Naive thymus-derived CD4-positive, alpha-beta T cell (primary cell): ENCODE measurements at places on chromosomes 4 and X. TPM values are rescaled to one million over a fixed set of nuclear protein-coding genes. Genes with fewer than 3 reads are reported as not detected.

- no peak for DNase-seq
Observed at GRCh38 chr4:181578911-181579310, 664.3 kb upstream of the TENM3 start.

GRCh38 chr4:1578251-1578773 lies 105.8 kb downstream of the FAM53A start:
- no peak for DNase-seq

DNA sequence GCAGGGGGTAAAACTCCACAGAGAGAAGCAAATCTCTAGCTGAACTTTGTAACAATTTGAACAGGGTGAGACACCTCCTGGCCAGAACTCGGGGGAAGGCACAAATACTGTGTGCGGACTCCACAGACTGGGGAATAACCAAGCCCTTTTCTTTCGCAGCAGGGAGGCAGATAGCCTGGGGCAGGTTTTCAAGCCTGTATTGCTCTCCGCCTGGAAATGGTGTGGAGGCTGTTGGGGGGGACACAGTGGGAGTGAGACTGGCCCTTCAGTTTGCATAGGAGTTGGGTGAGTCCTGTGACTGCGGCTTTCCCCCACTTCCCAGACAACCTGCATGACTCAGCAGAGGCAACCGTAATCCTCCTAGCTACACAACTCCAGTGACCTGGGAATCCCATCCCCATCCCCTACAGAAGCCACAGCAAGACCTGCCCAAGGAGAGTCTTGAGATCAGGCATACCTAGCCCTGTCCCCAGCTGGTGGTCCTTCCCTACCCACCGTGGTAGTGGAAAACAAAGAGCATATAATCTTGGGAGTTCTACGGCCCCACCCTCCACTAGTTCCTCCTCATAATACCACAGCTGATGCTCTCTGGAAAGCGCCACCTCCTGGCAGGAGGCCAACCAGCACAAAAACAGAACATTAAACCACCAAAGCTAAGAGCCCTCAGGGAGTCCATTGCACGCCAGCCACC lies 12.9 kb upstream of the SMPX start:
- no peak for DNase-seq

DNA sequence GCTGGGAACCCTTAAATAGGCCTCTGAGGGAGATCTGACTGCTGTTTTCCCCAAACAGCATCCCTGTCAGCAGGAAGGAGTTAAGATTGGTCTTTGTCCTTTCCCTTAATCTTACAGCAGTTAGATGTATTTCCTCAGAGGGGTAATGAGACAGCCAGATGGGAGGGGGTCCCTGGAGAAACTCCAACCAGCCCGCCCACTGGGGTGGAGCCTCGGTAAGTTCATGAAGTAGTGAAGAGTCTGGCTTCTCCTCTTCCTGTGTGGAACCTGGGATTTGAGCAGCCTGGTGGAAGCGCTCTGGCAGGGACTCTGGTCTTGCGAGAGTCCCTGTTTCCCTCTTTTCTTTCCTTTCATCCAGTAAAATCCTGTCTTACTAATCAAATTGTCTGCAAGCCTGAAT lies 330.0 kb downstream of the TLL1 start:
- no peak for DNase-seq

DNA sequence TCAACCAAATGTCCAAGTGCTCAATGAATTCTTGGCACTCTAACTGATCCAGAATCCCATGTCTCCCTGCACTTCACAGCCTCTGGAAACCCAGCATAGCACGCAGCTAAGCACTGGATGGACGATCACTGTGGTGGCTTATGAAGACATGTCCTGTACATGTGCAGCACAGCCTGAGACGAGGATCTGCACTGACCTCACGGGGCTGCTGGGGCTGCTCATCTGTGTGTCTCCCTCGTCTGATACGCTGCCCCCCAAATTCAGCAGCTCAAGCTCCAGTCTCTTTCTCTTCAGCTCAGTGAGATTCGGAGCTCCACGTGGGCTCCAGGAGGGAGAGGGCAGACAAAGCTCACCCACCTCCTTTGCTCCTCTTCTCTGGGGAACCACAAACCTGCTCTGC lies 126.9 kb downstream of the CPZ start:
- DNase-seq: no peak

- no peak for DNase-seq
Observed at GRCh38 chrX:153797415-153798015, 3.0 kb downstream of the SSR4 start.

DNA sequence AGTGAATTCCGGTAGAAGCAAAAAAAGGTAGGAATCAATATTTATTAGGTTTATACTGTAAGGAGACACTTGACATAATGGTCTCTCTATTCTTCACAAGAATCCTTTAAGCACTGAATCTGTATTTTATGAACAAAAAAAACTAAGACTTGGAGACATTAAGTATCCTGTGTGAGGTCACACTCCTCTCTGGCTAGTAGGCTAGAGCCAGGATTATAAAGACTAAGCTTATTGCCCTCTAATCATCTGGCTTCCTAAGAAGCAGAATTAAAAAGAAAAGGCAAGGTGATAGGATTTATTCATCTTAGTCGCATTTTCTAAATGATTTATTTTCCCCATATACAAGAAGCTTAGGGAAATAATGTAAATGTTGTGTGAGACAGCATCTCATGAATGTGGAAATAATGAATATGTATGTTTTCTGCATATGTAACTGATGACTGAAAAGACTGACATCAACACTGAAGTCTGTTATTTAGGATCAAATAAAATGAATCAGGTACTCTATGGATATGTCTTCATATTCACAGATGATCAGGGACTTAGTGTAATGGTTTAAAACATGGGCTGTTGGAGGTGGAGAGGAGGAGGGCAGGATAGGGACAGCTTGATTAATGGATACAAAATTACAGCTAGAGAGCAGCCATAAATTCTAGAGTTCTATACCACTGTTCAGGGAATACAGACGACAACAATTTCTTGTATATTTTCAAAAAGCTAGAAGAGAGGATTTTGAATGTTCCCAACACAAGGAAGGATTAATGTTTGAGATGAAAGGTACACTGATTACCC lies 30.4 kb upstream of the PRKG2 start:
- DNase-seq: no peak

DNA sequence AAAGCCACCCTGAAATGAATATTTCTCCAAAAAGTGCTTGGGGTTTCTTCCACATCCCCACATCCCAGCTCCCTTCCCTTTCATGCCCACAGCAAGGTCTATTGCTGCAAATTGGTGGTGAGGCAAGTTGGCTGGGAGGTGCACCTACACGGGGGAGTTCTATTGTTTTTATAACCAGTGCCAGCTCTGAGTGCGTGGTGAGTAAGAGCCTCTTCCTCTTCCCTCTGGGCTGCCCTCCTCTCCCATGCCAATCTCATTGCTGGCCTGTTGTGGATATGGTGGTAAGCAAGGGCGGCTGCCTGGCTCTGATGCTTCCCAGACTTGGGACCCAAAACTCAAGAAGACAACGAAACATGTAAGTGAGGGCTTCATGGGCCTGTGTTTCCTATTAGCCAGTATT lies 204.3 kb downstream of the SHROOM3 start:
- no peak for DNase-seq

- DNase-seq: no peak
Observed at GRCh38 chr4:63505714-63506460, 903.4 kb downstream of the TECRL start.

DNA sequence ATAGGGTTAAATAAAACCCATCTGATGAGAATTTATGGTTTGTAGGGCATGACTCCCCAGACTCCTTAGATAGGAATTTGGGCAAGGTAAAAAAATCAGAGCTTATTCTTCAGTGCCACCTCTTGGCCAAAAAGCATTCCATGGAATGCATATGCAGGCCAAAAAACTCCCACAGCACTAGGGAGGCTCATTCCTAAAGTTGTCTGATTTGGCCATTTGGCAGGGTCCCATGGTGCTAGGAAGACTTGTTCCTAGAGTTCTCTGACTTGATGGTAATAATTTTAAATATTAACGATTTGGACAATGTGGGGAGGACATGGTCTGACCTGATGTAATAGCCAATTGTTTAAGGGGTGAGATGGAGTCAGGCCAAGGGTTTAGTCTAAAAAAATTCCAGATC lies 93.0 kb downstream of the SPIN4 start:
- no peak for DNase-seq

DNA sequence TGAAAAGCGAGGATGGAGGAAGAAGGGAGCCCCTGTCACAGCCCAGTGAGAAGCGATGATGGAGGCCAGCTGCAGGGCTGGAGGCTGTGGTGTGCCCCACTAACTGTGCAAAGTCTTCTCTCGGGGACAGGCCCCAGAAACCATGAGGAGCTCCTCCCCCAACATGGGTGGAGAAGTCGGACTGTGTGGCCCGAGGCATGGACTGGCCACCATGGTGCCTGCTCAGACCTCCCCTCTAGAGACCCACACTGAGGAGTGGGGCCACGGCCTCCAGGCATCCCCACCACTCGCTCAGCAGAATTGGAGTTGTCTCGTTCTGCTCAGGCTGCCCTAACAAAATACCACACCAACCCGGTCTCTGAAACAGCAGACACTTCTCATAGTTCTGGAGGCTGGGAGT lies 12.2 kb upstream of the PDE6B start:
- DNase-seq: no peak

DNA sequence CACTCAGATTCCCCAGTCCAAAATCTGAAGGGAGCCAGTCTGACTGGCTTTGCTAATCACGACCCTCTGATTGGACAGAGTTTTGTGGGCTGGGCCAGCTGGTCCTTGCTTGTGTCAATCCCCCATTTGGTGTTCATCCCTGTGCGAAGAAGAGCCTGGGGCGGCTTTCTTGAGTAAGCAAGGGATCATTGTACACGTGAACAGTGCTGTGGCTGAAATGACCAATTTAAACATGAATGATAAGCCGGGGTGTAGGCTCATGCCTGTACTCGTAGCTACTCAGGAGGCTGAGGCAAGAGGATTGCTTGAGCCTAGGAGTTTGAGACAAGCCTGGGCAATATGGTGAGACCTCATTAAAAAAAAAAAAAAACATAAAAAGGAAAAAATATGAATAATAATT lies 379.1 kb downstream of the RAPGEF2 start:
- no peak for DNase-seq

Gene SH3D19
- 0.81 TPM for total RNA-seq

Gene FAM199X
- 13.3 TPM for total RNA-seq

Gene MEPE
- not detected for total RNA-seq
